ENCODE measurements at places on chromosomes 7 and 10.
A peak's percentile ranks its signal among the peaks of the same experiment; 100 is the strongest.

DNA sequence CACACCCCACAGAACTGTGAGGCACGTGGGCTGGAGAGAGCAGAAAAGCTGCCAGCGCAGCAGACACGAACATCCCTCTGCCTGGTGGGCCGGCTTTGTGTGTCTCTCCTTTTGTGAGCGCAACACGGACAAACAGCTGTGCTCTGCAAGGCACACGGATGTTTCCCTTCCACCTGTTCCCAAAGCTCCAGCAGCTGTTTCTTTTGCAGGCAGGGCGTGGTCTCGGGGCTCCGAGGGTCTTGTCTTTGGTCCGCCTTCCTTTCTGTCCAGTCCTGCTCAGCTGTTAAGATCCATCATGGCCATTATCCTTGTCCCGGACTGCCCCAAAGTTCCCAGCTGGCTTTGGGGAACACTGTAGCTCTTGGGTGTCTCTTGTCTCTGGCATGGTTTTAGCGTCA lies 32.7 kb upstream of the SH2B2 start:
- no peak for DNase-seq

DNA sequence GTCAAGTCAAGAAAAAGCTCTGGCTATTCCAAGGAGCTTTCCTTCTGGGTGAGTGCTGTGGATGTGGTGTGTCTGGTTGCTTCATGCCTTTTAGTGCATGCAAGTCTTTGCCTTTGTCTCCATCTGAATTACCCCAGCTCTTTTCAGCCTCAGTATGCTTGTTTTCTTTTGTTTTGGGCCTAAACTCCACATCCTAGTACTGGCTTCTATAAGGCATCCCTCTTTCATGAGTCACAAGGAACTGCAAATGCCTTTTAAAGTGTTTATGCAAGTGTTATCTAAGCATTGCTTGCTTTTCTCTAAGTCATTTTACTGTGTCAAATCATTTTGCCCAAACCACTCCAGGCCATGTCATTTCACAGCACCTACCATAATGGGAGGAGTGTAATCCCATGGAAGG lies 132.1 kb downstream of the PLCE1 start:
- peak; percentile 85 for DNase-seq

- peak; percentile 98 for DNase-seq
These were observed 22.4 kb upstream of the AHR start for GRCh38 chr7:17275749-17276671.

GRCh38 chr7:6268023-6268900 lies 4.2 kb downstream of the CYTH3 start:
- DNase-seq = no peak

DNA sequence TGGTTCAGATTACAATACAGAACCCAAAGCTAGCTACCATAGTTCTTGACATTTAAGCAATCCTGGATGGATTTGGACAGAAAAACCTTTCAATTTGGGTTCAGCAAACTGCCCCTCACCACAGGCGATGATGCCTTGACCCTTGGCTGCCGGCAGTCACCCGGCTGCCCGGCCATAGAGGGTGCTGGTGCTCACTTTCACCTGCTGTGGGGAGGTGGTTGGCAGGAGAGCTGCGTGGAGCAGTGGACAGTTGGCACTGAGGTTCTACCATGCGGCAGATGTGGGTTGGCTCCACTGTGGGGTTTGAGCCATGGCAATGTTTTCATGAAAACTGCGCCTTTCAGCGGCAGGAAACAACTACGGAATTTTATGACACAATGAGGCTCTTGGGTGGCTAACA lies 99.5 kb downstream of the DYNC1I1 start:
- DNase-seq = no peak

DNA sequence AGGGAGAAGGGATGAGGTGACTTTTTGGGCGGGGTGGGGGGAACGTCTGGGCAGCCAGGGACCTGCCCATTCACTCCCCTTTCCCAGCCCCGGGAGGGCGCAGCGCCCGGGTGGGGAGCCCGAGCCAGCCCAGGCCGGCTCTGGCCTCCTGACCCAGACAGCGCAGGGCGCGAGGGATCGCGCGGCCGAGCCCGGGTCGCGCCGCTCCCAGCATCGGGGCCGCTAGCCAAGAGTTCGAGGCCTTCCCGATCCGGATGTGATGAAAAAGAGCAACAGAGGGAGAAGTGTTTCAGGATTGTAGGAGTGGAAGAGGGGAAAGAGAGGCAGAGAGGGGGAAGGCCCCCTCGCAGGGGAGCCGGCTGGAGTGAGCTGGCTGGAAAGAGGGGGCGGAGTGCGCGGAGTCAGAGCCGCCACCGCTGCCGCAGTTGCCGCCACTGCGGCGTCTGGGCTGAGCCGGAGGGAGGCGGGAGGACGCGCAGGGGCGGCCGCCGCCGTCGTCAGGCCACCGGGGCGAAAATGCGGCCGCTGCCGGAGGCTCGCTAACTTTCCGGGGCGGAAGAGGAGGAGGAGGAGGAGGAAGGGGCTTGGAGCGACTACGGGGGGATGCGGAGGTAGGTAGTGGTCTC lies at the start of gene MDFIC:
TSS of gene MDFIC (plus strand) at position 69 of the 626 bp plus-strand sequence. CDS start 940 bp downstream, outside the sequence.
- no peak for DNase-seq

DNA sequence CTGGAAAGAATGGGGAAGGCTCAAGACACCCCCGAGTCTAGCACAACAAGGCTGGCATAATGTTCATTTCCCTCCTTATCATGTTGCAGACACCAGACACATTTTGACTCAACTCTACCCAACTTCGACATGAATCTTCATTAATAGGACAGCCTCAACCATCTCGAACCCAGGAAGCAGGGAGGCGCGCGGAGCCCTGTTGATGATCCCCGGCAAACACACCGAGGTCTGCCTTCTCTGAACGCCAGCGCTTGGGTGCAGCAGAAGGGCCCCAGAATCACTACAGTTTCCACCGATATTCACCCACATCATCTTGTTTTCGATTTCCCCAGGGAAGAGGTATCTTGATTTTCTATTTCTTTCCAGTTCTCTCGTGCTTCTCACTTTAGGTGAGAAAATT lies 563.6 kb downstream of the TCERG1L start:
- no peak for DNase-seq

- peak; percentile 56 for DNase-seq
These were observed 132.3 kb upstream of the POT1 start for GRCh38 chr7:125061776-125062397.

DNA sequence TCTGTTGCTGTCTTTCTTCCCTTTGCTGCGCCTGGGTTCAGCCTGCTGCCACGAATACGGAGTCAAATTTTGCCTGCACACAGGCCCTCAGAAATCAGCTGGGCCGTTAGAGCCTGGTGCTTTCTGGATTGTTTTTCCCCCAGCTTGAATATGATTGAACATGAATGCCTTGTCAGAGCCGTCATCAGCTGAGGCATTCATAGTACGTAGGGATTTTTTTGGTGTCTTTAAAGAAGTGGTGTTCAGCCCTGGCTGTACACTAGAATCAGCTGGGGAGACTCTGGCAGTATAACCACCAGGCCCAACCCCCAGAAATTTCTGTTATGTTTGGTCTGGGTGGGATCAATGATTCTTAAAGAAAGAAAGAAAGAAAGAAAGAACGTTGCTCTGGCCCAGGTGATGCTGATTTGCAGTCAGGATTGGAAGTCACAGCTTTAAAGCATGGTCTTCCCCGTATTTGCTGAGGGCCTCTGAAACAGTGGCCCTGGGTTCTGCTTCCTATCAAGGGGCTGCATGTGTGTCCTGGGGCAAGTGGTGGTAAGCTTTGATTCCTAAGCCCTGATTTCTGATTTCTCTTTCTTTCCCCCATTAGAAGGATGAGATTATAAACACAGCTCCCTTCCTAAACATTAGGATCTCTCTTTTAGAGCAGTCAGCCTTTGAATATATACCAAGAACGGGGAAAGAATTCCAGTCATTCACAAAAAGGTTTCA lies 24.7 kb downstream of the NUB1 start:
- DNase-seq = no peak

DNA sequence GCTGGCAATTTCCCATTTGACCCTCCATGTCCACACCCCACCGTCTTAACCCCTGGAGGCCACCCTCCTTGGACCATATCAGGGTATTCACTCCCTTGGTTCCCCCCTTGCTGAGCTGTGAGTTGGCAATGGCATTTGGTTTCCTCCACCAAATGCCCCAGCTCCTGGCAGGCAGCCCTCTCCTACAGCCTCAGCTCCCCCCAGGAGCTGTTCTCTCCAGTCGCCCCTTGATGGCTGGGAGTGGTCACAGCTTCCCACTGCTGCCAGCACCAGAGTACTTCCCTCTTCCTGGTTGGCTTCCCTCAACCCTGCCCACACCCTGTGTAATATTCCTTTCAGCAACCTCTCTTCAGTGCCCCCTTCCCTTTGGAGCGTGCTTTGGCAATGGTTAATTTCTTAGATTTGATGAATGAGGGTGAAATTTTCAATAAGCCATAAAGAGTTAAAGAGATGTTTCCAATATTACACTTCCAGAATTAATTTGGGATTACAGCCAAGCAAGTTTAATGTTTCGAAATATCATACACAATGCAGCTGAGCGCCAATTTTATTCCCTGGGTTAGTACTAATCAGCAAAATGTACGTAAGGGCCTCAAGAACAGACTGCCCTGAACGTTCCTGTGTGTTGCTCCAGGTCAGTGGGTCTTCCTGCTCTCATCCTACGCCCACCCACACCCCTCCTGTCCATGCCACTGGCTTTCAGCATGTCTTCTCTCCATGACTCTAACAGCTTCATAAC lies 207.1 kb upstream of the NFE2L3 start:
- DNase-seq = no peak

GRCh38 chr10:398954-399353 lies 263.7 kb downstream of the ZMYND11 start:
- DNase-seq = no peak

DNA sequence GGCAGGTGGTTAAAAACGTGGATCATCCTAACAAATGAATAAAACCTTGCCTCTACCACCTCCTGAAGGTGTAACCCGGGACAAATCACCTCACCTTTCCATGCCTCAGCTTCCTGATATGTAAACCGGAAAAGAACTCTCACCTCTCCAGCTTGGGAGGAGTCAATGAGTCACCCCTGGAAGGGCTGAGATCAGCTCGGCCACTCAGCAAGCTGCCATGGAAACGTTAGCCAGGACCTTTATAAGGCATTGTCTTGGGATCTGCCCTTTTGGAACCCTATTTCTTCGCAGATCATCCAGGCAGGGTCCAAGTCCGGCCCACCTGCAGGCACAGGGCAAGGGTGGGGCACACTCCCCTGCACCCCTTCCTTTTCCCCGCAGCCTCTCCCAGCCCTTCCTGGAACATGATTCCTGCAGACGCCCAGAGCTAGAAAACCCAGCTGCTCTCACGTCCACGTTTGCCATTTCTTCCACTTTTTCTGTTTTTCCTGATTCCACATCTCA lies 81.6 kb upstream of the PFKP start:
- DNase-seq = peak; percentile 61

DNA sequence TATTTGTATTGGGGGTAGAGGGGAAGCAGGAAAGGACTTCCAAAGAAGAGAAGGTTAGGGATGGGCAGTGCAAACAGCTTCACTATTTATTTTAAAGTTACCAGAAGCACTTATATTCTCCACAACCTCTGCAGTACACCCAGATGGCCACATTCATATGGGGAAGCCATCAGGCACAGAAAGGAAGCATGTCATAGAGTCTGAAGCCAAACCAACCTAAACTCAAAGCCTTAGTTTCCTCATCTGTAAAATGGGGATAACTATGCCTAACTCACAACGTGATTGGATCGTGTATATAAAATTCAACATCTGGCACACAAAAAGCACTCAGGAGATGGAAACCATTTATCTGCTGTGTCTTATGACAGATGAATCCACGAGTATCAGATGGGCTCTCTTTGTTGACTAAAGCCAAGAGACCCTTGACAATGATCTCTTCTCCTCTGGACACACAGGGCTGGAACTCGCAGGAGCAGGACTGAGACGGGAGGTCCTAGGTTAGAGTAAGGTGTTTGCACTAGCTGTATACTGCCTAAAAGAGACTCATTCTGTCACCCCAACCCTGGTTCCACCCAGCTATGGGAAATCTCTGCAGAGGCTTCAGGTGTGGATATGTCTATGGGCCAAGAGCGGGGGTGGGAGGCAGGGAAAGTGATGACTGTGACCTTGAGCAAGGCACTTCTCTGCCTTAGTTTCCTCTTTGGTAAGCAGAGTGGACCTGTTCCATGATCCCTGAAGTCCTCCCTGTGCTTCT lies 1.8 kb downstream of the KIAA1549 start:
- DNase-seq = no peak

GRCh38 chr10:79409038-79409725 lies 36.2 kb downstream of the ZCCHC24 start:
- DNase-seq = no peak

DNA sequence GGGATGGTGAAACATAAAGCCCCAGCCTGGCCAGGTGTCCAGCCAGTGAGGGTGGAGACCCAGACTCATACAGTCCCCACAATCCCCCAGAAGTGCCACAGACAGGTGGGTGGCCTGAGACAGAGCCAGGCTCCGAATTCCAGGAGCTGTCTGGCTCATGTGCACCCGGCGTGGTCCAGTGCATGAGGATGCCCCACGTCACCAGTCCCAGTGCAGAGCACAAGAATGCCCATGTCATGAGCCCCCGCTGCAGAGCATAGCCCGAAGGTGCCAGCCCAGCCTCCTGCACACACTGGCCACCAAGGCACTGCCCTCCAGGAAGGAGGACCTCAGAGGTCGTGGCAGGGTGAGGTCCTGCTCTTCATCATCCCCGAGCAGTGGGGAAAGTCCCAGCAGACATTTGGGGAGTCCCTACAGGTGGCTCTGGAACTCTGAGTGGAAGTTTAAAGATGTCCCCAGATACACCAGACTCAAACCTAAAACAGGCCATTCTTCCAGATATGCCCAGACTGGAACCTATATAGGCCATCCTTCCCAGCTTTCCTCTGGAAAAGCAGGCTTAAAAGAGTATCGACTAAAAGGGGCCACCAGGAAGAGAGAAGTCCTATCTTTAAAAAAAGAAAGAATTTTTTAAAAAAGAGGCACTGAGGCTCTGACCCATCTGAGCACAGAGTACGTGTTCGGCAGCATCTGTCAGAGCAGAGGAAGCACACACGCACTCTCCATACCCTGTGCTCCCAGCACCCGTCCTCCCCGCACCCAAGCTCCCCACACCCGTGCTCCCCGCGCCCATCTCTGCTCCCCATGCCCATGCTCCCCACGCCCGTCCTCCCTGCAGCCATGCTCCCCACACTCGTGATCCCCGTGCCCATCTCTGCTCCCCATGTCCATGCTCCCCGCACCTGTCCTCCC lies 11.5 kb downstream of the DIP2C start:
- DNase-seq = no peak

DNA sequence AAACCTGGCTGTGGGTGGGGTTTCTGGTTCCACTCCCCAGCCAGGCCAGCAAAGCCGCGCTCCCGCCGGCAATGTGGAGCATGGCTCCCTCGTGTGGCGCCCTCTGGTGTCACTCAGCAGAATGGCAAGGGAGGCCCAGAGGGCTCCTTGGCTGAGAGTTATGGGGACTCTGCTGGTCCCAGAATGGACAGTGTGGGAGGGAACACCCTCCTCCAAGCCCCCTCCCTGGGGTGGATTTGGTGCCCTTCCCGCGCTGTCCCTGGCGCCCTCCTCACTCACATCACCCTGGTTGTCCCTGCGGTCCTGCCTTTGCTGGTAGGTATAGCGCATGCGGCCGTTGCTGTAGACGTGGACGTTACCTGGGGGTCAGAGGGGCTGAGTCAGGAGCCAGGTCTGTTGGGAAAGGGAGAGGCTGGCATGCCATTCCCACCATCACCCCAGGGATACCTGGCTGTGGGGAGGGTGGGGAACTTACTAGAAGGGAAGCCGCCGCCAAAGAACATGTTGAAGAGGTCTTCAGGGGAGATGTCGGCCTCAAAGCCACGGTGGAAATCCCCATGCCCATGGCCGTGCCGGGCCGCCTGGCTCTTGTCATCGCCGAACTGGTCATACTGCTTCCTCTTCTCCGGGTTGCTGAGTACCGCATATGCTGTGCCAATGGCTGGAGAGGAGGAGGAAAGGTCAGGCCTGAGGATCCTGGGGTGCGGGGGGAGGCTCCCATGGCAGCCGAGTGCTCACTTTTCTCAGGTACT lies 14.0 kb downstream of the DNAJB12 start:
- no peak for DNase-seq

GRCh38 chr7:322111-322671 lies 32.2 kb downstream of the FOXL3 start:
- no peak for DNase-seq
